ENCODE measurements at places on chromosomes 1 and 21. TPM values are rescaled to one million over a fixed set of nuclear protein-coding genes. Genes with fewer than 3 reads are reported as not detected.

- DNase-seq, result peak; percentile 95
Observed at GRCh38 chr1:8702850-8703810, 114.3 kb downstream of the RERE start.

- no peak for DNase-seq
Observed at GRCh38 chr1:117572546-117572945, 33.3 kb upstream of the TENT5C start.

The VHLL gene
- total RNA-seq, result not detected

DNA sequence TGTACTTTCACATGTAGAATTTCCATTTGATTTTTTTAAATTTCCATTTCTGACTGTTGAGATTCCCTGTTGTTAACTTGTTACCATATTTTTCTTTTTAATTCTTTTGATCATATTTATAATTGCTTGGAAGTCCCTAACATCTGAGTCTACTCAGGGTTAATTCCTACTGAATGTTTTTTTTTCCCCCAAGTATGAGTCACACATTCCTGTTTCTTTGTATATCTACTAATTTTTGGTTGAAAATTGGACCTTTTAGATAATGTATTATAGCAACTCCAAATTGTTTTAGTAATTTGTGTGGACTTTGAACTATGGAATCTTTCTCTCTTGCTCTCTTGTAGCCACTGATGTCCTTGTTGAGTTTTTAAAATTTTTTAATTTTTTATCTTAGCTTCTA is 54.6 kb downstream of the STXBP3 start:
- DNase-seq, result no peak

- DNase-seq, result peak; percentile 37
Observed at GRCh38 chr1:172885971-172886370, 164.8 kb downstream of the TNFSF18 start.

DNA sequence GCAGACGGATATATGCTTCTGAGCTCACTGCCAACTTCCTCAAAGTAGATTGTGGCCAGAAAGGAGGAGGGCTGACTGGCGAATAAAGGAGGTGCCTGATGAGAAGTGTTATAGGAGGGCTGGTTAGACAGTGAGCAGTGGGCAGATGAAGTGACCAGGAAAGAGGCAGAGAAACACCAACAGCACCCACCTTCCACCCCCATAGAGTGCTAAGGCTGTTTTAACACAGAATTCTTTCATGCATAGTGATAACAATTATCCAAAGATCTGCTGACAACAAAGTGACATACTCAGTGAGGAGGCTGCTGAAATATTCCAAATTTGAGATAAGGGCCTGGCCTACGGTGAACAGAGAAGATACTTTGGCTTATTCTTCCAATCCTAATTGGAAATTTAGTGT is 21.2 kb upstream of the MTR start:
- DNase-seq, result no peak

GRCh38 chr1:214271174-214271858 is 9.6 kb upstream of the SMYD2 start:
- DNase-seq, result no peak

The MROH7 gene
- not detected for total RNA-seq

The NTMT2 gene
- total RNA-seq, result not detected

The SPOCD1 gene
- total RNA-seq, result 86.6 TPM

- peak; percentile 86 for DNase-seq
Observed at GRCh38 chr1:166905900-166906299, 29.8 kb upstream of the TADA1 start.

- no peak for DNase-seq
Observed at GRCh38 chr21:36964398-36964797, 2.1 kb downstream of the HLCS start.

- DNase-seq, result no peak
Observed at GRCh38 chr1:38571726-38572125, 287.8 kb downstream of the RRAGC start.

The MYOM3 gene
- total RNA-seq, result 1.1 TPM

- no peak for DNase-seq
Observed at GRCh38 chr1:168019407-168019806, 82.5 kb upstream of the MPC2 start.

The KCNN3 gene
- 16.8 TPM for total RNA-seq

DNA sequence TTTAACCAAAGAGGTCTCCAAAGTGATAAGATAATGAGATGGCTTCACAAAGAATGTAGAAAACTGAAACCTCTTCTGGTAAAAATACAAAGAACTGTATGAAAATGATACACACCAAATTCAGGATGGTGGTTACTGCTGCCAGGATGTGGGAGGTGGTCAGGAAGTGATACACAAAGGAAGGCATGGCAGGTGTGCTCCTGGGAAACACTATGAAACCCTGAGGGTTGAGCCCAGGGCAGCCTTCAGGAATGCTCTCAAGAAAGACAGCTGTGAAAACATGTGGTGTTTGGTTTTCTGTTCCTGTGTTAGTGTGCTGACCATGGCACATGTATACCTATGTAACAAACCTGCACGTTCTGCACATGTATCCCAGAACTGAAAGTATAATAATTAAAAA is 109.3 kb downstream of the NTNG1 start:
- peak; percentile 66 for DNase-seq

DNA sequence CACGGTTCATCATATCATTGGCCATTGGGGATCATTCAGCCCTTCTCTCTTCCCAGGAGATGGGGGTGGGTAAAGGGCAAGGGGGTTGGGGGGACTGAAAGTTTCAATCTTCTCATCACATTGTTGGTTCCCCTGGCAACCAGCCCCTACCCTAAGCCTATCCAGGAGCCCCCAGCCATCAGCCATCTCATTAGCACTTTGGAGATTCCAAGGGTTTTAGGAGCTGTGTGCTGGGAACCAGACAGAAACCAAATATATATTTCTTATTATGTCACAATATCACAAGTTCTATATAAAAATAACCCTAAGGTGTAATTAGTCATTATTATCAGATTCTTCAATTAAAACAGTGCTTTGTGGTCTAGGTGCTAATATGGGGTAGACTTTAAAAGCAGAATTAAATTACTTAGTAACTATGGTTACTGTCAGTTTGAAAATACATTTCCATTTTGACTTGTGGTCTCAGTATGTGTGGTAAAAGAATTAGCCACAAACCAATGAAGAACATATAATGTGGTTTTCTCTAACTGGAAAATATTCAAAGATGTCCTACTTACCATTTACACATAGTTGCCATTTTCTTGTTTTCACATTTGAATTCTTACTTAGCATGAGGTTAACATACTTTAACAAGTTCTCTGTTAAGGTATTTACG is 28.1 kb downstream of the IL23R start:
- no peak for DNase-seq

Measured in Daoy (cell line).